ENCODE measurements at places on chromosomes 11 and 22.

- no peak for DNase-seq
- H3K27ac ChIP-seq = no peak overlapping the region
- H3K36me3 ChIP-seq = no peaks in the 10 kb centered on the region
- H3K4me1 ChIP-seq = no peaks in the 10 kb centered on the region
- no peak overlapping the region for H3K4me3 ChIP-seq
These were observed 137.7 kb downstream of the ATG16L2 start for GRCh38 chr11:72951888-72952287.

- no peaks in the 10 kb centered on the region for H3K4me1 ChIP-seq
- no peaks in the 10 kb centered on the region for H3K36me3 ChIP-seq
- H3K27me3 ChIP-seq = no peaks in the 10 kb centered on the region
- no peak overlapping the region for H3K27ac ChIP-seq
- no peak overlapping the region for H3K4me3 ChIP-seq
These were observed 34.1 kb downstream of the YPEL1 start for GRCh38 chr22:21701384-21701971.

- no peaks in the 10 kb centered on the region for H3K27me3 ChIP-seq
- no peaks in the 10 kb centered on the region for H3K36me3 ChIP-seq
- no peak overlapping the region for H3K27ac ChIP-seq
- no peak for DNase-seq
- no peak overlapping the region for H3K4me3 ChIP-seq
These were observed 239.9 kb upstream of the ZC3H12C start for GRCh38 chr11:109853156-109853776.

- peak overlapping the region; percentile 8 for H3K4me3 ChIP-seq
- peaks cover 24% of the 10 kb centered on the region for H3K4me1 ChIP-seq
- H3K27me3 ChIP-seq = no peaks in the 10 kb centered on the region
- peak overlapping the region; percentile 98 for H3K27ac ChIP-seq
- no peaks in the 10 kb centered on the region for H3K36me3 ChIP-seq
- no peak for DNase-seq
These were observed 7.4 kb downstream of the CSNK1E start for GRCh38 chr22:38309614-38310517.

GRCh38 chr22:39313258-39314001, 6.0 kb downstream of the RPL3 start:
- no peak overlapping the region for H3K4me3 ChIP-seq
- H3K27ac ChIP-seq = peak overlapping the region; percentile 65
- DNase-seq = no peak
- H3K36me3 ChIP-seq = peaks cover 5% of the 10 kb centered on the region
- H3K27me3 ChIP-seq = no peaks in the 10 kb centered on the region

- no peak overlapping the region for H3K27ac ChIP-seq
- H3K4me1 ChIP-seq = no peaks in the 10 kb centered on the region
- H3K4me3 ChIP-seq = no peak overlapping the region
- H3K36me3 ChIP-seq = no peaks in the 10 kb centered on the region
These were observed 3.1 kb upstream of the COMMD9 start for GRCh38 chr11:36292311-36292722.

- no peak overlapping the region for H3K4me3 ChIP-seq
- no peaks in the 10 kb centered on the region for H3K36me3 ChIP-seq
- H3K4me1 ChIP-seq = no peaks in the 10 kb centered on the region
- H3K27me3 ChIP-seq = no peaks in the 10 kb centered on the region
These were observed 14.6 kb upstream of the CTSC start for GRCh38 chr11:88352139-88352538.

- H3K4me3 ChIP-seq = no peak overlapping the region
- H3K27me3 ChIP-seq = no peaks in the 10 kb centered on the region
- DNase-seq = no peak
- no peaks in the 10 kb centered on the region for H3K36me3 ChIP-seq
These were observed 29.9 kb downstream of the CREB3L1 start for GRCh38 chr11:46307369-46307768.

GRCh38 chr11:17476317-17477083, at the start of gene ABCC8:
Gene ABCC8, minus strand, starts transcription at chr11:17476845. Its CDS starts 69 bp downstream, at chr11:17476776.
- peaks cover 33% of the 10 kb centered on the region for H3K27me3 ChIP-seq
- H3K4me3 ChIP-seq = peak within 1 kb of the TSS; percentile 68
- no peaks in the 10 kb centered on the region for H3K36me3 ChIP-seq
- no peak within 1 kb of the TSS for H3K27ac ChIP-seq
- DNase-seq = no peak

- no peaks in the 10 kb centered on the region for H3K4me1 ChIP-seq
- H3K36me3 ChIP-seq = peaks cover 7% of the 10 kb centered on the region
- DNase-seq = no peak
- H3K27ac ChIP-seq = peak overlapping the region; percentile 41
- H3K4me3 ChIP-seq = no peak overlapping the region
These were observed 52.5 kb upstream of the NNMT start for GRCh38 chr11:114243461-114244372.

- no peaks in the 10 kb centered on the region for H3K27me3 ChIP-seq
- H3K4me1 ChIP-seq = no peaks in the 10 kb centered on the region
- H3K36me3 ChIP-seq = no peaks in the 10 kb centered on the region
- H3K4me3 ChIP-seq = no peak overlapping the region
- no peak for DNase-seq
- H3K27ac ChIP-seq = no peak overlapping the region
These were observed 3.5 kb downstream of the NXPE1 start for GRCh38 chr11:114556135-114556534.

DNA sequence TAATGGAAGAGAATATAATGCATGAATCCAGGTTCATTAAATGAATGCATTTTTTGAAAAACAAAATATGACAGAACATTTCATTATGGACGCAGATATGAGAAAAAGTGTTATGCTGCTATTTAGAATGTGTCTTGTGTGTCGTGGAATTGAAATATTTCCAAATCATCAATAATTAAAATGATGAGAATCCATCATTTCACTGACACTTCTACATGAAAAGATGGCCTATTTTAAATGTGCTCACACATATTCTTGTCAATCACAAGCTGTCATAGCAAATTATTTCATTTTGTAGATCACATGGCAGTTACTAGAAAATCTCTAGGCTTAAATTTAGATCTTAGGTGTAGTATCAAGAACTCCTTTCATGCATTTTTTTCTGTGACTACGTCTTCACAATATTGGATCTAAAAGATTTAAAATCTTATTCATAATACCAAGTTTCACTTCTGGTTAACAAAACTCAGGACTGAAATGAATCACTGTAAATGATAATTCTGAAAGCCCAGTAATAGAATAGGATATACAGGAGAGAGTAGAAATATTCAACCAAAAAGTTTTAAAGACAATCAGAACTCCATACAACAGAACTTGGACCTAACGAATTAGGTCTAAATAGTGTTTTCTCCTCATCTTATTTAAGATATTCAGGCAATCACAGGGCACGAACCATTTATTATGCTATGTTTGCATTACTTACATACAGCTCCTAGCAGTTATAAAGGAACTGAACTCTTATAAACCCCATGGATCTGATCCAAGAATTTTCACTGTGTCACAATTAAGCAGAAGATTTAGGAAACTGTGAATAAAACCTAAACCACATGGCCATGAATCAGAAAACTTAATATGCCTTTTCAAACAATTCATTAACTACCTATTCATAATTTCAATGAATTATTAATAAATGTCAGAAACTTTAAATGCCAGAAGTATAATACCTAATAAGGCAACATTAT, 67.7 kb downstream of the DCDC1 start:
- no peak overlapping the region for H3K4me3 ChIP-seq
- H3K27ac ChIP-seq = no peak overlapping the region
- no peaks in the 10 kb centered on the region for H3K27me3 ChIP-seq
- no peaks in the 10 kb centered on the region for H3K4me1 ChIP-seq

DNA sequence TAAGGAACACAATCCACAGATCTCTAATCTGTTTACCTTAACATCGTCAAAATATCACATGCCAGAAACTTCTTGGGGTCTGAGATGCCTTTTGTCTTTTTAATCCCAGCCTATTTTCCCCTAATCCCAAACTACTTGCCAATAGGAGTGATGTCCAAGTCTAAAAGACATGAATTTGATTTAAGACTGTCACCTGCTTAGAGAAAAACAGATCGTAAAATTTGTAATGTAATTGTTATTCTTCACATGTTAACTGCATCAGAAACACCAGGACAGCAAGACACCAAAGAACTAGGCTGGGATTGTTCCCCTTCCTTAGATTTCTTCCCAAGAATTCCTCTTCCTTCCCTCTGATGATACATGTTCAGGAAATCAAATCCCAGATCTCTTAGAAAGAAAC, 198.1 kb upstream of the ARHGAP20 start:
- H3K27me3 ChIP-seq = no peaks in the 10 kb centered on the region
- H3K36me3 ChIP-seq = no peaks in the 10 kb centered on the region
- H3K27ac ChIP-seq = no peak overlapping the region
- no peak for DNase-seq
- no peaks in the 10 kb centered on the region for H3K4me1 ChIP-seq
- H3K4me3 ChIP-seq = no peak overlapping the region

DNA sequence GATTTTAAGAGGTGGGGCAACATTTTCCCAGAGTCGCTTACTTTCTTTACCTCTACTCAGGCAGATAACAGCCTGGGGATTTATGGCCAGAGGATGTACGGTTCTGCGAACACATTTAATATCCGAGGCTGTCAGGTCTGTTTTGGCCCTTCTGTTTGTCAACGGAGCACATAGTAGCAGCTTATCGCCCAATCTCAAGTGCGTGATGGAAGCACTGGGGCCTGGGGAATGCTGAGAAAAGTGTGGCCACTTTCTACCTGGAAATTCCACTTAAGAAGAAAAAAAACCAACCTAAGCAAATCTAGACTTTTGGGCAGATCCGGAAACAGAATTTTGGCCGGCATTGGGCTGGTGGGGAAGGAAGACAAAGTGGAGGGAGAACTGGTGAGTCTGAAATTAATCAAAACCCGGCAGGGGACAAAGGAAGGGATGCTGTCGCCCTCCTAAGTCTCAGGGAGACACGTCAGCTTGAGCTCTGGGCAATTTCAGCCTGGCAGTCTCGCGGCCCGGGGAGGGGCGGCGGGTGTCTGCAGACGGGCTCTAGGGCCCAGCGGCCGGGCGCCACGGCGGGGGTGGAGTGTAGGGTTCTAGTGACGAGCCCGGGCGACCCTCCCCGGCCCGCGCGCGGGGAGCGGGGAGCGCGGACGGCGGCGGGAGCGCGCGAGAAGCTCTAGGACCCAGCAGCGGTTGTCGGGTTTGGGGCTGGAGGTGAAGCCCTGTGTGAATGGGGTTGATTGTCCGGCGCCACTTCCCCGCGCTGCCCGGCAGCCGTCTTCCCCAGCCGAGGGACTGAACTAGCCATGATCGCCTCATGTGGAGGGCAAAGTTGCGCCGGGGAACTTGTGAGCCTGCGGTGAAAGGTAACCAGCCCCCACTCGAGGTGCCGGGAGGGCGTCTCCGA, at the start of gene AMOTL1:
Gene AMOTL1, plus strand, starts transcription at position 656 of the 901 bp plus-strand sequence. Its CDS starts 156 bp downstream, at position 812.
- DNase-seq = peak; percentile 70
- peak within 1 kb of the TSS; percentile 89 for H3K27ac ChIP-seq
- no peaks in the 10 kb centered on the region for H3K4me1 ChIP-seq
- no peaks in the 10 kb centered on the region for H3K27me3 ChIP-seq

GRCh38 chr22:46763051-46763705, 728 bp downstream of the TBC1D22A start:
- no peaks in the 10 kb centered on the region for H3K36me3 ChIP-seq
- H3K4me3 ChIP-seq = peak overlapping the region; percentile 98
- no peaks in the 10 kb centered on the region for H3K27me3 ChIP-seq

DNA sequence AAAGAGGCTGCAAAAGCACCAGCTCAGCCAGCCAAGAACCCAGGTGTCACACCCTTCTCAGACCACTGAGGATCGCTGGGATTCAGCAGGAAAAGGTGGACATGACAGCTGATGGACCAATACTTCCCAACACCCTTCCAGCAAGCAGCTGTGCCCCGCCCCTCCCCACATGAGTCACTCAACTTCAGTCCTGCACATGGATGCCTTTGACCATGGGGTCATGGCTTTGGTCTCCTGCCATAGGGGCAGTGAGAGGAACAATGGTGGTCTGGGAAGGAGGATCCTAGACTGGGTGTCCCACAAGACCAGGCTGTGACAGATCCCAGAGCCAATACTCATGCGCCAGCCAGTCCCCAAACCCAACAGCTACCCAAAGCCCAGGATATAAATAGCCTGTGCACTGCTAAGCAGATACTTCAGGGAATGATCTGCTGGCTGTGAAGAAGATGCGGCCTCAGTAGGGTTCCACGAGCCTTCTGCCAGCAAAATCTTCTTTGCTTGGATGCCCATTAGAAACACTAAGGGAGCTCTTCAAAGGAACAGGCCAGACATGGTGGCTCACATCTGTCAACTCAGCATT, 5.5 kb upstream of the RGL4 start:
- no peak overlapping the region for H3K4me3 ChIP-seq
- H3K27ac ChIP-seq = no peak overlapping the region
- no peaks in the 10 kb centered on the region for H3K36me3 ChIP-seq
- no peaks in the 10 kb centered on the region for H3K4me1 ChIP-seq

- H3K27ac ChIP-seq = no peak overlapping the region
- H3K36me3 ChIP-seq = no peaks in the 10 kb centered on the region
- no peaks in the 10 kb centered on the region for H3K27me3 ChIP-seq
- DNase-seq = no peak
- H3K4me1 ChIP-seq = no peaks in the 10 kb centered on the region
These were observed 544.3 kb upstream of the LRRC4C start for GRCh38 chr11:42003801-42004200.

DNA sequence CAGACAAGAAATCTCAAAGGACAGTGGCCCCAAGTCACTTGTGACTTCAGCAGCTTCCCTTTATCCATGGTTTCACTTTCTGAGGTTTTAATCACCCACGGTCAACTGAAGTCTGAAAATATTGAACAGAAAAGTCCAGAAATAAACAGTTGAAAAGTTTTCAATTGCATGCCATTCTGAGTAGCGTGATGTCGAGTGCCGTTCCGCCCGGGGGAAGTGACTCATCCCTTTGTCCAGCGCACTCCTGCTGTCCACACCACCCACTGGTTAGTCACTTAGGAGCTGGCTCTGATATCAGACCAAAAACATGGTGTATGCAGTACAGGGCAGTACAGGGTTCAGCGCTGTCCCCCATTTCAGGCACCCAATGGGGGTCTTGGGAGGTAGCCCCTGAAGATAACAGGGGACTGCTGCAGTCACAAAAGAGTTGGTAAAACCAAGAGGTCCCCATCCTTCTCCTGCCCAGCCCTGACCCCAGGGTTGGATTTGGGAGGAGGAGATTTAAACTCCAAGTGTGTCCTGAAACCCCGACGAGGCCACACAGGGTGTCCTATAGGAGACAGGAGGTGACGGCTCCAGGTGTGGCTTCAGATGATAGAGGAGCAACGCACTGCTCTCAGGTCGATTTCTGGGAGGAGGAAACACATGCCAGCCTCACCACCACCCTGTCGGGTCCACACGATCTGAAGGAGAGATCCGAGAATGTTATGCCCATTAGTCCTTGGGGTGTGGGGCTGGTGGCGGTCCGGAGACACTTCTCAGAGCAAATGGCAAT, 390.1 kb downstream of the CTTN start:
- no peak for DNase-seq
- H3K27ac ChIP-seq = no peak overlapping the region
- H3K27me3 ChIP-seq = no peaks in the 10 kb centered on the region
- no peaks in the 10 kb centered on the region for H3K4me1 ChIP-seq

- H3K27me3 ChIP-seq = no peaks in the 10 kb centered on the region
- H3K36me3 ChIP-seq = no peaks in the 10 kb centered on the region
- H3K4me3 ChIP-seq = no peak overlapping the region
- peak; percentile 92 for DNase-seq
- H3K4me1 ChIP-seq = peaks cover 11% of the 10 kb centered on the region
These were observed 15.4 kb upstream of the SOX10 start for GRCh38 chr22:37999640-38000272.

GRCh38 chr11:61061081-61061826, 41.0 kb upstream of the CD5 start:
- DNase-seq = no peak
- no peaks in the 10 kb centered on the region for H3K4me1 ChIP-seq
- no peak overlapping the region for H3K4me3 ChIP-seq
- no peaks in the 10 kb centered on the region for H3K27me3 ChIP-seq
- H3K27ac ChIP-seq = no peak overlapping the region
- no peaks in the 10 kb centered on the region for H3K36me3 ChIP-seq

GRCh38 chr11:21582791-21583190, 610.1 kb upstream of the ANO5 start:
- H3K4me1 ChIP-seq = no peaks in the 10 kb centered on the region
- no peak overlapping the region for H3K4me3 ChIP-seq
- no peaks in the 10 kb centered on the region for H3K27me3 ChIP-seq
- no peaks in the 10 kb centered on the region for H3K36me3 ChIP-seq
- H3K27ac ChIP-seq = no peak overlapping the region
- no peak for DNase-seq
